ENCODE measurements at places on chromosomes 3 and 15.

DNA sequence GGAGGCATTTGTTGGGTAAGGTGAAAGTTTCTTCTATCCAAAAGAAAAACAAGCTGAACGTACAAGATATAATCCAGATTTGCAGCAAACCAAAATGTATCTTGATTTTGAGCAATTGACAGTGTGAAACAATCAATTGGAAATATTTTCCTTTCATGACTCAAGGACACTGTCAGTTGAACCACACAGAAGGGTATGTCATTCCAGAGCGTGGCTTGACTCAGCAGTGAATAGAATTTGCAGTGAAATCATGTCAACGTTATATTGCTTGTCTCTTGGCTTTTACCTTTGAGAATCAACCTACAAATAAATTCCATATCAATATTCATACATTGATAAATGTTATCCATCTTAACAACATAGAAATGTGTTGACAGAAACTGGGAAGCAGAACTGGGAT, 78.2 kb downstream of the TM2D3 start:
- no peak for DNase-seq

DNA sequence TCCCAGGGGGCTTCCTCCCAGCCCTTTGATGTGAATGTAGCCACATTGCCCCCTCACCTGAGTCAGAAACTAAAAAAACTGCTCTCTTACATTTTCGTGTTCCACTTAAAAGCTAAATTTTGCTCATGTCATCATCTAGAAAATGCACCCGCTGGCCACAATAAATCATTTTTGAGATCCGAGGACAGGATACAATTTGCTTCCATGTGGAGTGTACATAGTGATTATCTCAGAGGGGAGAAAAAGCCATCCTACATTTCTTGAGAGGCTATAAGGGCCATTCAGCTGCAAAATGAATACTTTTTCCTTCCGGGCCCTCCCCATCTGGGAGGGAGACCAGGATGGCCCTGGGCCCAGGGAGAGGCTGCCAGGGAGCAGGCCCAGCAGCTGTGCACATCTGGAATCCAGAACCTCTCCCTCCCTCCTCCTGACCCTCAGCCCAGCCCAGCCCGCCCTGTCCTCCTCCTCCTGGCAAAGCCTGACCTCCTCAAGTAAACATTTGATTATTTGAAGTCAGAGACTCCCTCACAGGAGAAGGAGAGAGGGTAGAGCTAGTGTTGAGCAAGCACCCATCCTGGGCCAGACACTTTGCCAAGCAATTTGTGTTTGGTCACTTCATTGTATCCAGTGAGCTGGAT, 59.1 kb downstream of the CORO2B start:
- no peak for DNase-seq

DNA sequence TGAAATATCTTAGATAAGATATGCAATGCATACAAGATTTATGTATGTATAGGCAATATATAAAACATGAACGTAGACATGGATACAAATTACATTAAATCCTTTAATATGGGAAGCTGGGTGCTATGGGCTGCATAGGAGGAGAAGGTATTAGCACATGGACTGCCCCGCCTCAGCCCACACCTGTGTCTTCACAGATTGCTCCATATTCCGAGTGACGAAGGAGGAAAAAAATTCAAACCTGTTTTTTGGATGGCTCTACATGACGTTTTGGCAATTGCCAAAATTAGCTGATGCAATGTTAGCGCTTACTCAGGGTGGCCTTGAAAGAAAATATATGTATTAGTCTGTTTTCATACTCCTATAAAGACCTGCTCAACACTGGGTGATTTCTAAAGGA, 223.4 kb upstream of the SLCO3A1 start:
- no peak for DNase-seq

- no peak for DNase-seq
Observed at GRCh38 chr3:193598202-193598601, 5.2 kb downstream of the OPA1 start.

DNA sequence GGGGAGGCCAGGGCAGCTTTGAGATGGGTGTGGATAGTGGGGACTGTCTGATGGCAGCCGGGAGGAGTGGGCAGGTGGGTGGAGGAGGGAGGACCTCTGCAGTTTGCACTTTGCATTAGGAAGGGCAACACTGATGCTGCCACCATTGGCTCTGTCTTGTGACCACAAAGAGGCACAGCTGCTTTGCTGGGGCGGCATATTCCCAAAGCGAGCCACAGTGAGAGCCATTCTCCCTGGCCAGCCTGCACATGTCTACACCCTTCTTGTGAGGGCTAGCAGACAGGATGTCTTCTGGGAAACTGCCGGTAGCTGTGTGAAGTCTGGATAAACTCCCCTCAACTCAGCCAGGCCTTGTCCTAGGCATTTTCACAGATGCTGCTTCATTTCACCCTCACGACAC, 38.3 kb downstream of the CCNB2 start:
- no peak for DNase-seq

Data from HEK293T (cell line).